ENCODE measurements at places on chromosomes 12 and 14.
A peak's percentile ranks its signal among the peaks of the same experiment; 100 is the strongest.

DNA sequence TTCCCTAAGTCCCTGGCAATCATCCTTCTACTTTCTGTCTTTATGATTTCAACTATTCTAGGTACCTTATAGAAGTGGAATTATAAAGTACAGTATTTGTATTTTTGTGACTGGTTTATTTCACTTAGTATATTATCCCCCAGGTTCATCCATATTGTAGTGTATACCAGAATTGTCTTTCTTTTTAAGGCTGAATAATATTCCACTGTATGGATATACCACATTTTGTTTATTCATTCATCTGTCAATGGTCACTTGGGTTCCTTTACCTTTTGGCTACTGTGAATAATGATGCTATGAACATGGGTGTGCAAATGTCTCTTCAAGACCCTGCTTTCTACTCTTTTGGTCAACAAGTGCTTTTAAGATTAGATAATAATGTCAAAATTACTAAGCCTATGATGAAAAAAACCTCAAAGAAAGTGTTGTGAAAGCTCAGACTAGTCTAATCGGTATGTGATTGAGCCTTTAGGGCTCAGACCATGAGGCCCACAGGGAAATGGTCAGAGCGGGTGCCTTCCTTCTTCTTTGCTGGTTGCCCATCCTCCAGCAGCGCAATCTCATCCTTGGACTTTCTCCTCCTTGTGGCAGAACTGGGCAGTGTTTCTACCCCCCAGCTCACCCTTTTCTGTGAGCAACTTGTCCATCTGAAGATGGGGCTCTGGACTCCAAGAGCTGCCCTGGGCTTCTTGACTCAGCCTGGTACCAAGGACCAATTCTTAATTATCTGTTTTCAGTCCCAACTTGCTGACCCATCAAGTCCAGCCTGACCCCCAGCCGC is 105.4 kb downstream of the TTC8 start:
- DNase-seq: no peak

- DNase-seq: no peak
Measured at GRCh38 chr12:50212071-50212467, 44.9 kb upstream of the CERS5 start.

GRCh38 chr12:109845824-109846205 is 12.6 kb upstream of the TRPV4 start:
- DNase-seq: no peak

DNA sequence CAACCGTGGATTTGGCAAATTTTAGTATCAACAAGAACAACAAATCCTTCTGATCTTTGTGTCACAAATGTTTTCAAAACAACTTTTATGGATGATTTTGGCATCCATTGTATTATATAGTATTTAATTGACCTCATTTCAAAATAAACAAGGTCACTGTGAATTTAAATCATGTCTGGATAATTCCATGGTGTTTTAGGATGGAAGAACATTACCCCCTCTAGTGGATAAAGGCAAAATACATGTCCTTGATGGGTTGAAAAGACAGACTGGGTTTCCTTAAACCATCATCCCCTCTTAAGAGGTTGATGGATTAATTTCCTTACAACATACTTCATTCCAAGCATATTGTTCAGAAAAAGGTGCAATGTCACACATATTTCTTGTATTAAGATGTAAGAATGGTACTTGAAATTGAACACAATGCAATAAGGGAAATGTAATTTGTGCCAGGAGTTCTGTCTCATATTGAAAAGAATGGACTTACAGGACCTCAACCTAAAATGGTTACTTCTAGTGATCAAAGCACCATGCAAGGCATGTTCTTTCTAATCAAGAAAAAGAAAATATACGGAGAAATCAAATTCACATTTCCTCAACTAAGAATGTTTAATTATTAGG is 352.0 kb downstream of the BCAT1 start:
- peak; percentile 13 for DNase-seq

- peak; percentile 12 for DNase-seq
Measured at GRCh38 chr12:3803865-3804472, 51.1 kb upstream of the CRACR2A start.

Measured in NCI-H2081 treated with DMSO at 0.1 percent for 48 hours (cell line).